ENCODE measurements at places on chromosomes 4 and X.

- peak; percentile 88 for DNase-seq
Observed at GRCh38 chr4:57110640-57111511, 691 bp upstream of the IGFBP7 start.

DNA sequence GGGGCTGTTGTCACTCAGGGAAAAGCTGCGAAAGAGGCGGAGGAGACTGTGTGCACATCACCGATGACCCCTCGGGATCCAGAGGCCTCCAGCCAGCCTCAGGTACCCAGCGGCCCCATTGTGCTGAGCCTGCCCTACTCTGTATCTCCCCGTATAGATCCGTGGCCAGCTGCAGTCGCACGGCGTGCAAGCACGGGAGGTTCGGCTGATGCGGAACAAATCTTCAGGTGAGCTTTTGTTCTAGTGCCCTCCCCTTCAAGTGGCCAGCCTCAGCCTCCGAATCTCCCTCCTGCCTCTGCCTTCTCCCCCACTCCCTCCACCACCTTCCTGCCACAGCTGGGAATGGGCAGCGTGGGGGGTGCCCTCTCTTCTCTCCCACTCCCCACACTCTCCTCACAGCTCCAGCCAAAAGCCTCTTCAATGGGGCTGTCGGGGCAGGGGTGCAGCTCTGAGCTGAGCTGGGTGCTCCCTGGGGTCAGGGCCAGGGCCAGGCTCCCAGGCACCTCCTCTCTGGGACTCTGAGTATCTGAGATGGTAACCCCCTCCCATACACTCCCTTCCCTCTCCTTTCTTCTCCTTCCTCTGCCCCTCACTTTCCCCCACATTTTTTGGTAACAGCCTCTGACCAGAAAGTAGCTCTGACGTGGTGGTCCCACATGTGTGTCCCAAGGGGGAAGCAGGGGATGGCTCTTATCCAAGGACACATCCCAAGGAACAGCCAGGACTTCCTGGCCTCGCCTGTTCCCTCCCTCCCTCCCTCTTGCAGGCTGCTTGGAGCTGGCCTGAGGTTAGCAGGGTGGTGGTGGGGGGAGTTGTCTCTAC, 20.4 kb upstream of the UBA1 start:
- no peak for DNase-seq

GRCh38 chr4:22720091-22720490, 27.4 kb downstream of the GBA3 start:
- no peak for DNase-seq

- no peak for DNase-seq
Observed at GRCh38 chrX:19372547-19373331, 29.0 kb downstream of the PDHA1 start.

- DNase-seq = no peak
Observed at GRCh38 chr4:141459020-141459419, 177.4 kb upstream of the IL15 start.

- DNase-seq = no peak
Observed at GRCh38 chr4:168383510-168383909, 65.0 kb upstream of the DDX60 start.

DNA sequence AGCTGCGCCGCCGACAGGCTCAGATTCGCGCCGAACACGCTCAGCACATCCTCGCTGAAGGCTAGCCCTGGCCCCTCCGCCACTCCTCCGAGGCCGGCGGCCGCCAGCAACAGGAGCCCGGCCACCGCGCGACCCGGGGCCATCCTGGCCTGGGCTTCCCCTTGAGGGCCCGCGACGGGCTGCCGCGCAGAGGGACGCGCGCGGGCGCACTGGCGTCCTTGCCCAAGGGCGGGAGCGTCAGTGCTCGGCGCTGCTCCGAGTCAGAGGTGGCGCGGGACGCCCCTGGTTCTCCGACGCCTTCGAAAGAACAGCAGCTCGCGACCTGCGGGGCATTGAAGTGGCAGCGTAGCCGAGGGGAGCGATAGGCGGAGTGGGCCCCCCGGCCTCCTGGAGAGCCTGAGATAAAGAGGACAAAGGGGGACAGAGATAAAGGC, 745 bp downstream of the SLC39A8 start:
- no peak for DNase-seq

DNA sequence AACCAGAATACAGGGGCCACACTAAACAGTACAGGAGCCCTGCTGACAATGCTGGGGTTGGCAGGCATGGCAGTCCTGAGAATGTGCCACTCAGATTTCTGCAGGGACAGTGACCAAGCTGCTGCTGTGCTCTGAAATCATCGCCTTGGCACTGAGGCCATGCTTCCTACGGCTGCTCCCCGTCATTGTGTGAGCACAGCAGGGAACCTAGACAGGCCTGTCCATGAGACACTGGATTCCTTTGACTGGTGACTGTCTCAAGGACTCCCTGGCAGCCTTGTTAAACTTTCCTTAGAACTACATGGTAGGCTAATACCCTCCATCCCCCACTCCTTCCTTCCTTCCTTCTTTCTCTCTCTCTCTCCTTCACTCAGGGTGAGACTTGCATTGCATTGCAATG, 111.4 kb downstream of the LUZP4 start:
- no peak for DNase-seq

DNA sequence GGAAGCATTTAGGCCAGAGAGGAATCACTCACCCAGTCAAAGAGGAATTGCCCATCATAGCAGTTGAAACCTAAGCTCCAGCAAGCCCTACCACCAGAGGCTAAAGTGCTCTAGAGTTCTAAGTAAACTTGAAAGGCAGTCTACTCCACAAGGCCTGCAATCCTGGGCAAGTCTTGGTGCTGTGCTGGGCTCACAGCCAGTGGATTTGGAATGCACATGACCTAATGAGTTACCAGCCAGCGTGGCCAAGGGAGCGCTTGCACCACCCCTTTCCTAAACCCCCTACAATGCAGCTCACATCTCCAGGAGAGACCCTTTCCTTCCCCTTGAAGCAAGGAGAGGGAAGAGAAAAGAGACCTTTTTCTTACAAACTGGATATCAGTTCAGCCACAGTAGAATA, 445.7 kb downstream of the GASK1B start:
- DNase-seq = no peak

GRCh38 chr4:182593402-182593801, 323.8 kb downstream of the DCTD start:
- DNase-seq = no peak

- DNase-seq = no peak
Observed at GRCh38 chr4:38030023-38030422, 69.8 kb downstream of the PTTG2 start.

- DNase-seq = peak; percentile 61
Observed at GRCh38 chrX:109732017-109732801, 848 bp downstream of the ACSL4 start.

DNA sequence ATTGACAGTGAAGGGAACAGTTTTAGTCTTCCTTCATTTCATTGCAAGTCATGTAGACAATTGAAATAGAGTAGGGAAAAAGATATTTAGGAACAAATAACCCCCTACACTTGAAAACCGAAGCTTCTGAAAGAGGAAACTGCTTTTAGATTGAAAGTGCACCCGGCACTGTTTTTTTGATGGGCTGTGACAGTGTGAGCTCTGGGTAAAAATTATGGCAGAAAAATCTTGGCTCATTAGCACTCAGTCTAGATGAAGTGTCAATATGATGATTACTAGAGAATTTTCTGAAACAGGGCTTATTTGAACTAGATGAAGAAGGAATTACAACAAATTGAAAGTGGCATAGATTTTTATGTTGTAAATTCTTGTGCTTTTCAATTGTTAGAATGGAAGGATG, 1132.4 kb downstream of the RAPGEF2 start:
- no peak for DNase-seq
